H9 (cell line): ENCODE measurements at places on chromosomes 16 and 17.

- no peak for DNase-seq
Observed at GRCh38 chr17:78026381-78026780, 67.9 kb downstream of the TNRC6C start.

- no peak for DNase-seq
Observed at GRCh38 chr16:80602894-80603293, 62.1 kb downstream of the DYNLRB2 start.

DNA sequence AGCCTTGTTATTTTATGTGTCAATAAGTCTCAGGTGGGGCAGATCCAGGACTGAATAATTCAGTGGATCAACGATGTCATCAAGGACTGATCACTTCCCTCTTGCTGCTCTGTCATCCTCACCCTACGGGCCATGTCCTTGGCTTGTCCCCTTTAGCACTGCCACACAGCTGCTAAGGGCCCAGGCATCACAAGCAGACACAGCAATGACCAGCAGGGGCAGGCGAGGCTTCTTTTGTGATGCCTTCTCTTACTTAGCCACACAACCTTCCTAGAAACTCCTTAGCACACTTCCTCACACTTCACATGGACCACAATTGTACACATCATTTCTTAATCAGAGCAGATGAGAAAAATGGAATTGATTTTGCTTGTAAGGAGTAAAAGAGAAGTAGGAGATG, 356.3 kb upstream of the SOX9 start:
- peak; percentile 87 for DNase-seq

DNA sequence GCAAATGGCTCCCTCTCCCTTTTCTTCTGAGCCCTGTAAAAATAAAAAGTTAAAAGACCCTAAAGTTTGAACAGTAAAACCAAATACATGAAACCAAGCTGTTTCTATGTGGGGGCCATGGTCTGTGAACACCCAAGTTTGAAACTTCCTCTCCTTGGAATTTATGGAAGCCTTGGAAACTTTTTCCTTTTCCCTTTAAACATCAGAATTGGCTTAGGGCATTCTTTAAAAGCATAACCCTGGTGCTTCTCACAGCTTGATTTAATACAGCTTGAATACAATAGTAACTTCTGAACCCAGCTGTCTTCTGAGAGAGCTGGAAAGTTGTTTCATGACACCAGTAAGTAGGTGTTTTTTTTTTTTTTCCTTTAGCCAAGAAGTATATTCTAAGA, 26.5 kb downstream of the NKD1 start:
- DNase-seq, result no peak

GRCh38 chr17:69223809-69224208, 4.8 kb downstream of the ABCA10 start:
- DNase-seq, result no peak

DNA sequence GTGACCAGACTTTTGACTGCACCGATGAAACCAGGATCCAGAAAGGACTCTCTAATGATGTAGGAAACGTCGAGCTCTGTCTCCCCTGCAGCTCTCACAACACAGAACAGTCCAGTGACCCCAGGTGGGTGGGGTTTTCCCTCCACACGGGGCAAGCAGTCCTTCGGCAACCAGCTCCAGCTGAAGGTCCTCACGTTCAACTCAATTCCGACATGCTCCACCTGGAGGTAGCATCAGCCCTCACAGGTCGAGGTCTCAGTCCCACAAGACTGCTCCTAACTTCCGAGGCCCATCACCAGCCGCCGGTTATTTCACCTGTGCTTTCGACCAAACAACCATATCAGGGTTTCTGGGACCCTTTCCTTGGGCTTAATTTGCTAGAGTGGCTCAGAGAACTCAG, 28.2 kb downstream of the ITGAE start:
- peak; percentile 86 for DNase-seq
